ENCODE measurements at places on chromosomes 6 and 20. TPM values are rescaled to one million over a fixed set of nuclear protein-coding genes. Genes with fewer than 3 reads are reported as not detected.

- no peaks in the 10 kb centered on the region for H3K27me3 ChIP-seq
- no peaks in the 10 kb centered on the region for H3K36me3 ChIP-seq
- no peak overlapping the region for H3K27ac ChIP-seq
Measured at GRCh38 chr6:7993952-7994351, 70.2 kb downstream of the BLOC1S5 start.

CST5 gene
- total RNA-seq, result not detected

- H3K36me3 ChIP-seq, result no peaks in the 10 kb centered on the region
- no peak overlapping the region for H3K4me3 ChIP-seq
- DNase-seq, result no peak
Measured at GRCh38 chr6:10991115-10991514, 53.0 kb downstream of the ELOVL2 start.

ASIP gene
- not detected for total RNA-seq

FOXP4 gene
- total RNA-seq, result 21.6 TPM

- DNase-seq, result no peak
- H3K27ac ChIP-seq, result no peak overlapping the region
- H3K4me1 ChIP-seq, result no peaks in the 10 kb centered on the region
- H3K4me3 ChIP-seq, result no peak overlapping the region
Measured at GRCh38 chr6:156507656-156508055, 269.5 kb upstream of the ARID1B start.

RBM24 gene
- total RNA-seq, result not detected

DNA sequence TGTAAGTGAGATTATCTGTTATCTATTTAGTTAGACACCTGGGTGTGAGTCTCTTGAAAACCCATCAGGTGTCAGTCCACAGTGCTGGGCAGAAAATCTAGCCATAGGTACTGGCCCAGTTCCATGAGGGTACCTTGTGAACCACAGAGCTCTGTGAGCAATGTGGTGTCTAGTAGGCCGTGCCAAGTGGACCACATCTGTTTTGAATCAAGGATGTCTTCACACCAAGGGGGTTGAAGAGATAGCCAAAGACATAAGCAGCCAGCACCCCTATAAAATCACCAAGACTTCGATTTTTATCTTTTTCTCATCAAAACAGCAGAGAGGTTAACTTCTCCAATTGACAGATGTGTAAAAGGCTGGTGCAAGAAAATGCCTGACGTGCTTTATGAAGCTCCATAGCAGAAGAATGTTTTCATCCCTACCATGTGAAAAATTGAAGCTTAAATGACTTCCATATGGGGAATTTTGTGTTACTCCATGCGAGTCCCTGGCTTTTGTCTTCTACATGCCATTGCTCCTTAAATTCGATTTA, 368.7 kb downstream of the HAO1 start:
- no peaks in the 10 kb centered on the region for H3K4me1 ChIP-seq
- H3K27ac ChIP-seq, result no peak overlapping the region

GRCh38 chr20:62774762-62775161, 21.5 kb upstream of the MRGBP start:
- H3K27me3 ChIP-seq, result no peaks in the 10 kb centered on the region
- no peaks in the 10 kb centered on the region for H3K36me3 ChIP-seq
- H3K27ac ChIP-seq, result peak overlapping the region; percentile 38
- peak; percentile 36 for DNase-seq
- H3K4me1 ChIP-seq, result peaks cover 41% of the 10 kb centered on the region

NKAPL gene
- not detected for total RNA-seq

DNA sequence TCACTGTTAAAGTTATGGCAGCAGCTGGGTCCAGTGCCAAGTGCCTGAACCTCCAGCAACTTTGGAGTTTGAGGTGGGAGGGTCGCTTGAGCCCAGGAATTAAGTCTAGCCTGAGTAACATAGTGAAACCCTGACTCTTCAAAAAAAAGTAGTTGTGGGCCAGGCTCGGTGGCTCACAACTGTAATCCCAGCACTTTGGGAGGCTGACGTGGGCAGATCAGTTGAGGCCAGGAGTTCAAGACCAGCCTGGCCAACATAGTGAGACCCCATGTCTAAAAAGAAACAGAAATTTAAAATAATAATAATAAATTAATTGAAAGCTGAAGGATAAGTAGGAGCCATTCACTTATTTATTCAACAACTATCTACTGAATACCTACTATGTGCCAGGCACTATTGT, 33.8 kb downstream of the FKBP5 start:
- DNase-seq, result no peak
- H3K4me1 ChIP-seq, result peaks cover 31% of the 10 kb centered on the region
- no peak overlapping the region for H3K27ac ChIP-seq
- H3K36me3 ChIP-seq, result peaks cover 9% of the 10 kb centered on the region

PLEKHG1 gene
- total RNA-seq, result 5.0 TPM

HLA-DQB2 gene
- total RNA-seq, result not detected

Data from activated CD4-positive, alpha-beta memory T cell treated with anti-CD3 and anti-CD28 coated beads for 36 hours (primary cell).